Upper lobe of left lung (tissue), 6 donors: ENCODE measurements at places on chromosomes 16 and 17.

DNA sequence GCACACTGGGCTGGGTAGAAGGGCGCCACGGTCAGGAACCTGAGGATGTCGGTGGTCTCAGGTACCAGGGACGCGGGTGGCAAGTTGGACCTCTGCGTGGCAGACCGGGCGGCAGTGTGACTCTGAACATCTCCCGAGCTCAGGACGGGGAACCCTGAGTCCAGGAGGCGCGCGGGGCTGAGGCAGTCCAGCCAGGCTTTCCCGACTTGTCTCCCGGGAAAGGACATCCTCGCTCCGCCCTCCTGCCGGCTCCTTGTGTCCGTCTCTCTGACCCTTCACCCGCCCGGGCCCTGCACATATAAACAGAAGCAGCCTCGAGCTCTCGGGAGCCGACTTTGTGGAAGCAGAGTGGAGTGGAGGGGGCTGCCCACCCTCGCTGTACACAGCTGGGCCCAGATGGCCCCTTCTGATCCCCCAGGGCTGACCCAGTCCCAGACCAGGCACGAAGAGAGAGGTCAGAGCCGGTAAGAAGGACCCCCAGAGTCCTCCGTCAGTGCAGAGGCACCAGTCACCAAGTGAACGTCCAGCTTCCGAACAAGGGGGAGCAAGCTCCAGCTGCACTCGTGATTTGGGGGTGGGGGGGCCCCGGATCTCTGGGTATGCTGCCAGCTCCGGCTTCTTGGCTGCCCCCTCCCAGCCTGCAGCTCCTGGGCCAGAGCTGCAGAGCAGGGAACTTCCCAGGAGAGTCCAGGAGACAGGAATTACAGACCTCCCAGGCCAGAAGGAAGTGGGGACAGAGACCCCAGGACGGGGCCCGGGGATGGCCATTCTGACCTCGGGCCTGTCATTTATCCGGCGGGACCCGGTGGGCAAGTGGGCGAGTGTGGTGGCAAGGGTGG is 8.5 kb upstream of the P2RX1 start:
- peaks cover 15% of the 10 kb centered on the region for H3K36me3 ChIP-seq
- no peak overlapping the region for H3K4me3 ChIP-seq
- no peaks in the 10 kb centered on the region for H3K4me1 ChIP-seq
- H3K27ac ChIP-seq = no peak overlapping the region
- H3K27me3 ChIP-seq = no peaks in the 10 kb centered on the region

GRCh38 chr16:60484901-60485300 is 1551.3 kb downstream of the CDH8 start:
- H3K4me3 ChIP-seq = no peak overlapping the region
- no peaks in the 10 kb centered on the region for H3K4me1 ChIP-seq
- H3K27ac ChIP-seq = no peak overlapping the region
- DNase-seq = no peak
- H3K36me3 ChIP-seq = no peaks in the 10 kb centered on the region
- no peaks in the 10 kb centered on the region for H3K27me3 ChIP-seq

- no peak overlapping the region for H3K27ac ChIP-seq
- H3K4me3 ChIP-seq = no peak overlapping the region
- no peak for DNase-seq
- H3K27me3 ChIP-seq = no peaks in the 10 kb centered on the region
- H3K36me3 ChIP-seq = no peaks in the 10 kb centered on the region
These were observed 45.4 kb upstream of the CCL1 start for GRCh38 chr17:34408439-34408838.

GRCh38 chr17:46834846-46835245 is 16.4 kb upstream of the WNT3 start:
- no peaks in the 10 kb centered on the region for H3K27me3 ChIP-seq
- no peaks in the 10 kb centered on the region for H3K36me3 ChIP-seq
- H3K27ac ChIP-seq = no peak overlapping the region

GRCh38 chr17:79932451-79933306 is 93.4 kb upstream of the CBX4 start:
- H3K27me3 ChIP-seq = no peaks in the 10 kb centered on the region
- no peaks in the 10 kb centered on the region for H3K36me3 ChIP-seq
- peaks cover 29% of the 10 kb centered on the region for H3K4me1 ChIP-seq
- no peak overlapping the region for H3K4me3 ChIP-seq
- no peak for DNase-seq
- no peak overlapping the region for H3K27ac ChIP-seq

DNA sequence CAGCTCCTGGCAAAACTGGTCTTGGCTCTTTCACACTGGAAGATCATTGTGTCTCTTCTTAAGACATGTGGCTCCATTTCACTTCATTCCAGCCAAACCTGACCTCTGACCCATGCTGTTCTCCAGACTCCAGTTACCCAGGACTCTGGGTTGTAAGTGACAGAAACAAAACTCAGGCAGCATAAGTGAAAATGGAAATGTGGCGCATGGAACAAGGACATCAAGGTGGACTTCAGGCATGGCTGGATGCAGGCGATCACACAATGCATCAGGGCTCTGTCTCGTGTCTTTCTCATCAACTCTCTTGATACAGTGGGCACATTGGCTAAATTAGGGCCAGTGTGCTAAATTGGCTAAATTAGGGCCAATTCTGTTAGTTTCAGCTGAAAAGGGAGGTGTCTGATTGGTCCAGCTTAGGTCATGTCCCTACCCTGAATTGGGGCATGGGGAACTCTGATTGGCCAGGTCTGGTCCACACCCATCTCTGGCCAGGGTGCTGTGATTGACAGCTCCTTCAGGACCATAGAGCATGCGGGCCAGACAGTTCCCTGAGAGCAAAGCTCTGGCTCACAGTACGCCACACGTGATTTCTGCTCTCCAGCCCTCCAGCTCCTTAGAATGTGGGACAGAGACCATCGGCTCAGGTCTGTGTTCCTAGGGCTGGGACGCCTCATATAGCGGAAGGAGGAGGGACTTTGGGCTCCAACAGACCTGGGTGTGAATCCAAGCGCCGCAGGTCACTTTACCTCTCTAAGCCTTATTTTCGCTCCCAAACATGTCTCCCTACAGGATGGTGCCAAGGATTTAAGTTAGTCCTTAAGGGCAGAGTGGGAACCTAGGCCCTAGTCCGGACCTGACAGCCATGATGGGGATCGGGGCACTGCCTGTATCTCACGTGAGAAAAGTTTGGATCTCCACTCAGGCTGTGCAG is 17.5 kb downstream of the SOCS1 start:
- no peak overlapping the region for H3K27ac ChIP-seq
- H3K4me3 ChIP-seq = no peak overlapping the region
- H3K36me3 ChIP-seq = no peaks in the 10 kb centered on the region
- no peaks in the 10 kb centered on the region for H3K27me3 ChIP-seq

- DNase-seq = no peak
- H3K27me3 ChIP-seq = no peaks in the 10 kb centered on the region
These were observed 1.3 kb upstream of the MYO15A start for GRCh38 chr17:18107061-18107790.

- no peak for DNase-seq
- H3K27ac ChIP-seq = no peak overlapping the region
- no peaks in the 10 kb centered on the region for H3K4me1 ChIP-seq
- H3K4me3 ChIP-seq = no peak overlapping the region
- H3K27me3 ChIP-seq = no peaks in the 10 kb centered on the region
These were observed 1629.5 kb upstream of the GOT2 start for GRCh38 chr16:60363566-60363965.

- no peak overlapping the region for H3K27ac ChIP-seq
- DNase-seq = no peak
- no peaks in the 10 kb centered on the region for H3K36me3 ChIP-seq
- no peaks in the 10 kb centered on the region for H3K4me1 ChIP-seq
- H3K27me3 ChIP-seq = no peaks in the 10 kb centered on the region
- H3K4me3 ChIP-seq = no peak overlapping the region
These were observed 112.5 kb downstream of the SOCS1 start for GRCh38 chr16:11143372-11144035.

GRCh38 chr17:50863221-50863843 is 2.8 kb downstream of the TOB1 start:
- no peaks in the 10 kb centered on the region for H3K27me3 ChIP-seq
- DNase-seq = peak; percentile 75
- no peak overlapping the region for H3K27ac ChIP-seq
- peaks cover 24% of the 10 kb centered on the region for H3K36me3 ChIP-seq
